T-helper 2 cell (primary cell): ENCODE measurements at places on chromosomes 5 and 9.

DNA sequence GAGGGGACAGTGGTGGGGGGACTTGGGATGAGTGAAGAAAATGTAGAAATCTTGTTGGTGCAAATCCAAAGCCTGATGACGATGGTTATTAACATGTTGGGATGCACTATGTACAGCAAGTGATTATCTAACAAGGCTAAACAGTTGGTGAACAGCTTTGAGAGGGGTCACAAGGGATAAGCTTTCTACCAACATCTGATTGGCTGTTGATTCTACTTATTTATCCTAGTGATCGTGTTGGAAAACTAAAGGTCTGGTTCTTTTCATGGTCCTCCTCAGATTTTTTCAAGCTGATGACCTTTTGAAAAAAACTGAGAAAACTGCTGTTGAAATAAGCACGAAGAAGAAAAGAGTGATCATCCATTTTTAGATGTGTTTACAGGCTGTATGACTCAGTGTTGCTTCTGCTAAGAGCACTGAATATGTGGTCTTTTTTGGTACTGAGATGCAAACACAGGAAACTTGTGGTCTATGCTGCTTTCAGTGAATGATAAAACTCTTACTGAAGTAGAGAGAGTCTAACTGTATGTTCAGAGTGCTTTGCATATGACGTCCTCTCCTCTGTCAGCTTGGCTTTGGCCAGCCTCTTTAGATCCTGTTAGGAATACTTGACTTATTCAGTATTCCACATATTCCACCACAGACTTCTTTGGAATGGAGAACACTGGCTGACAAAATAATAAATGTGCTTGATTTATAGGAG lies 174.8 kb downstream of the SLF1 start:
- peak; percentile 32 for DNase-seq

DNA sequence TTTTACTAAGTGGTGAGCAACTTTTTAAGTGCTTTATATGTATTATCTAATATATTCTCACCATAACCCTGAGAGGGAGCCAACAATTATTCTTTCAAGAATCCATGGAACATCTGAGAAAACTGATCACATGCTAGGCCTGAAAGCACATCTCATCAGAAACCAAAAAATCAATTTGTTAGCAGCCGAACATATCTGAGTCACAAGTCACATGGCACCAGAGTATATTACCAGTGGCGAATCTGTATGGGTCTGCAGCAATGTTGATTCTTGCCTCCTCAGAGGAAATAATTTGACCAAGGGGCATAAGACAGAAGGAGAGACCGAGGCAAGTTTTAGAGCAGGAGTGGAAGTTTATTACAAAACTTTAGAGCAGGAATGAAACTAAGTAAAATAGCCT lies 25.3 kb upstream of the SIL1 start:
- no peak for DNase-seq

GRCh38 chr9:127905004-127905728 lies 5.8 kb upstream of the ST6GALNAC6 start:
- peak; percentile 37 for DNase-seq

- no peak for DNase-seq
These were observed 861 bp downstream of the MTX3 start for GRCh38 chr5:79990205-79990597.

DNA sequence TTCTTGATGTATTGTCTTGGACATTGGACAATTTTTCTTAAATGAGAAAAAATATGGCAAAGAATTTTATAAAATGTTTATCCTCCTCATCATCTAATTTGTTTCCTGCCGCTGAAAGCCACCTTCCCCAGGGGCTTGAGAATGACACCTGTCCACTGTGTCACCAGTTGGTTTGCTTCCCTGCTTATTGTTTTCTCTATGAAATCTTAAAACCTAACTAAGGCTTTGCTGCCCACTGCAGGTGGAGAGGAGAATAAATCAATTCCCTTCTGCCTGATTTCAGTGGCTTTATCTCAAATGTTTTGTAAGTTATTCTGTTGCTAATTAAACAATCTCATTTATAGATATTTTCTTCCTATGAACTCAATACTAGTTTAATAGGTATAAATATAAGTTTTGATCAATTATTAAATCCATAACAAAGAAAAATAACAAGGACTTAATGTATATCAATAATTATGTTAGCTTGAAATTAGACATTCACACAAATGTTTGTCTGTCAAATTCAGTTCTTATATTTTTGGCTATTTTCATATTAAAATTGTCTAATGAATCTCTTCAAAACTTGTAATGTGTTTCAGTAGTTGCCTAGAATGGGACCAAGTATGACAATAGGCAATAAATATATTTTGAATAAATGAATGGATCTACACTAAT lies 822.5 kb downstream of the PTPRD start:
- DNase-seq = no peak

DNA sequence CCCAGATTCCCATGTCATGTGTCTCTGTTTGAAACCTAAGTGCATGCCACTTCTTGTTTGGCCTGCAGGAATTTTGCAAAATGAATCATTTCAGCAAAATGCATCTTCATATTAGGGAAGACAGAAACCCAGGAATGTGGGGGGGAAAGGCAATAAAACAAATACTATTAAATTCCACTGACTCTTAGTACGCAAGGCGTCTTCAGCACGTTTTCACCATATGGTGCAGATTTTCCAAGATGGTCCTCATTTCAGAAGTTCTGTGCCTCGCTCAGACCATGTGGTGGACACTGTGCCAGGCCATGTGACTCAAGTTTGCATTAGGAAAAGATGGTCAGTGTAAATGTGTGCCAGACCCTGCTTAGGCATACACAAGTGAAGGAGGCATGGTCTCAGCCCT lies 184.0 kb downstream of the ACTL7B start:
- no peak for DNase-seq

DNA sequence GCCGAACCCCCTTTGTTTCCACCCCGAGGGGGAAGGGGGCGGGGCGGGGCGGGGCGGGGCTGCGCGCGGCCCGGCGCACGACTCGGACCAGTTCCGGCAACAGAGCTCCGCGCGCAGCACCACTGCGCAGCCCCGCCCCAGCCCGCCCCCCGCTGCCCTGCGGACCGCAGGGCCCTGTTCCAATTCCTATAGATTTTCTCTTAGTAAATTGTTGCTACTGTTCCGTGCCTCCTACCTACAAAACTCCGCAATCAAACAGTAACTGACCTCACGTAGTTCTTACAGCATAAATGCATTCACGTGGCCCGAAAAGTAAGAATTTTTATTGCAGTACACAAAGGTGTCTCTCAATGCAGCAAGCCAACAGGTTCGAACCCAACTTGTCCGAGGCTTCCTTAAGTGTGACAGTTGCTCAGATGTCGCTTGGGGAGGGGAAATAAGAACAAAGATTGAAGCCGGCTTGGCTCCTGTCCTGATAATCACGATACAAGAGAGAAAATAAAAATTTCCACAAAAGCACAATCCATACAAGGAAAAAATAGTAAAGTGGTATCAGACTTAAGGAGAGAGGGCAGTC lies 1.2 kb upstream of the RNF38 start:
- DNase-seq = no peak

- no peak for DNase-seq
These were observed 35.7 kb upstream of the EGFL7 start for GRCh38 chr9:136626740-136627642.

DNA sequence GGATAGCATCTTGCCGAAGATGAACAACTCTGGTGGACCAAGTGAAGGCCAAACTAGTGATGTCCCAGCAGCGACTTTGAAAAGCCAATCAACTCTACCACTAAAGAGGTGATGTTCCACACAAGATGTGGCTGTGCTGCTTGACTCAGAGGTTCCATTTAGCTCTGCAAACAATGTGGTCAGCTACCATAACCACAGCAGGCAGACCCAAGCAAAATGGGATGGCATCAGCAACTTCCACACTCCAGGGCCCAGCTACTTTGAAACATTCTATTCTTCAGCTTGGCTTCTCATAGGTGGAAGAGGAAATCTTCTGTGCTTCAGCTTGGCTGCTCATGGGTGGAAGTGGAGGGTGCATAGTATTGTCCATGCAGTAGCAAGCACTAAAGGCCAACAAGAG lies 70.5 kb downstream of the IRX2 start:
- DNase-seq = no peak

DNA sequence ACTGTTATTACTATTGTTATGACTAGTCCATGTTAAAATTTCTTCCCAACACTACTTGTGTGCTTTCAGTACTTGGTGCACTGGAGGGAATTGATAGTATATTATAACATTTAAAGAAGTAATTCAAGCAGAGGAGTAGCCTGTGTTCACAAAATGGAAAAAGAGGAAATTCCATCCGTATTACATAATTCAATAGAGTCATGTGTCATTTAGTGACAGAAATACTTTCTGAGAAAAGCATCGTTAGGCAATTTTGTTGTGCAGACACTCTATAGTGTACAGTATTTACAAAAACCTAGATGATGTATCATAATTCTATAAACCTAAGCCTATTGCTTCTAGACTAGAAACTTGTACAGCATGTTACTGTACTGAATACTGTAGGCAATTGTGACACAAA lies 78.3 kb upstream of the PCSK5 start:
- DNase-seq = no peak

- no peak for DNase-seq
These were observed 147.2 kb upstream of the PANK3 start for GRCh38 chr5:168726342-168726741.

- no peak for DNase-seq
These were observed 278.1 kb upstream of the TNC start for GRCh38 chr9:115396071-115396529.

DNA sequence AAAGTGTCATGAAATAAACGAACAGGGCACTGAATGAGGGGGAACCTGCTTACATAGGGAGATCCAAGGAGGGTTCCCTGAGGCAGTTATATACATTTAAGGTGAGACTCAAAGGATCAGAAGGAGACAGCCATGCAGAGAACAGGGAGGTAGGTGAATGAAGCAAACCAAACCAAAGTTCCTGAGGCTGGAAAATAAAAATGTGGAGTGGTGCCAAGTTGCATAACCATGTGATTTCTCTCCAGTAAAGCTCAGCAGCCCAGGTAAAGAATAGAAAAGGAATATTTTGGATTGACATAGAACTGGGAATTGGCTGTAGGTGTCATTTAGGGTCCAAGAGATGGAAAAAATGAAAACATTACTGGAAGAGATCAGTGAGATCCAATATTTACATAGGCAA lies 110.7 kb downstream of the CAAP1 start:
- no peak for DNase-seq

GRCh38 chr5:113344973-113345940 lies 89.5 kb downstream of the TSSK1B start:
- DNase-seq = no peak

DNA sequence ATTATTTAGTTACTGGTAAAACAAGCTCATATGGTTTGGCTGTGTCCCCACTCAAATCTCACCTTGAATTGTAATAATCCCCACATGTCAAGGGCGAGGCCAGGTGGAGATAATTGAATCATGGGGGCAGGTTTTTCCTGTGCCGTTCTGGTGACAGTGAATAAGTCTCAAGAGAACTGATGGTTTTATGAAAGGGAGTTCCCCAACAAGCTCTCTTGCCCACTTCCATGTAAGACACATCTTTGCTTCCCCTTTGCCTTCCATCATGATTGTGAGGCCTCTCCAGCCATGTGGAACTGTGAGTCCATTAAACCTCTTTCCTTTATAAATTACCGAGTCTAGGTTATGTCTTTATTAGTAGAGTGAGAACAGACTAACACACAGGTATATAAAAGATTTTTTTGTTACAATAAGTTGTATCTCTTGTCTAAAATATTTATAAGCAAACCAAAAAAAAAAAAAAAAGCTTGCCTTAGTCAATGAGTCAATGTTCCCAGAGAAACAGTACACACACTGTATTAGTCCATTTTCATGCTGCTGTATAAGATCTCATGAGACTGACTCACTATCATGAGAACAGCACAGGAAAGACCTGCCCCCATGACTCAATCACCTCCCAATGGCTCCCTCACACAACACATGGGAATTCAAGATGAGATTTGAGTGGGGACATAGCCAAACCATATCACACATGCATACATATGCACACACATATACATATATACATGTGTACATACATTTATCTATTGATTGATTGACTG lies 138.3 kb downstream of the BASP1 start:
- DNase-seq = no peak

- DNase-seq = no peak
These were observed 140.6 kb upstream of the RAD23B start for GRCh38 chr9:107142430-107142829.

GRCh38 chr5:32785611-32786254 lies 74.6 kb downstream of the NPR3 start:
- no peak for DNase-seq

- DNase-seq = no peak
These were observed 60.2 kb upstream of the FBXL7 start for GRCh38 chr5:15439801-15440200.

- no peak for DNase-seq
These were observed 18.3 kb upstream of the TCOF1 start for GRCh38 chr5:150339165-150339564.

DNA sequence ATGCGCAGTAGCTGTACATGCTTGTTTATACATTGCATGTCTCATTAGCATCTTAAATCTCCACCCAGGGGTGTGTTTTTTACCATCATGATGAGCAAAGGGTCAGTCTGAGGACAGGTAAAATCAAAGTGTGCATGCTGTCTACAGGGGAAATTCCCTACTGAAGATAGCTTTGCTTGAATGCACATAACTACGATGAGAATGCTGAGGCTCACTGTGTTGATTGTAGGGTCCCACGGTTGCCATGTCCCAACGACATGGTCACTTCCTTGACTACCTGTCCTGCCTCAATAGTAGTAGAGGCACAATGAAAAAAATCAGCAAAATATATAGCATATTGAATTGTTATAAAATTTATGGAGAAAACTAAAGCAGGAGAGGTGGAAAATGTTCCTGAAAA lies 95.6 kb upstream of the TUSC1 start:
- DNase-seq = no peak

DNA sequence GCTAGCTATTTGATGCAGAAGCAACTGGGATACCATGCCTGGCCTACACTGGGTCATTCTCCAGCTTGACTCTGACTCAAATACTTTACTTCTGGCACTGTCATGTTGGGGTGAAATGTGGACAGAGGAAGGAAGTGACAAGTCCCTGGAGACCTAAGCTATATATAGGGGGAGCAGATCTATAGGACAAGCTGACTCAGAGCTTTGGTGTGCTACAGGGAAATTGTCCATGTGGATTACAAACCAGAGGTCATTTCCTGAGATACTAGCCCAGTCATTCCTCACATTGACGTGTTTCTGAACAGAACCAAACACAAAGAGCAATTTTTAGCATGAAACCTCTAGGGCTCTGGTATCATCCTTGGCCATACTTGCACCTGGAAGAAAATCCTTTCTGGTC lies 531.6 kb upstream of the CLINT1 start:
- no peak for DNase-seq

- no peak for DNase-seq
These were observed 97.1 kb downstream of the ENC1 start for GRCh38 chr5:74543162-74543995.

- no peak for DNase-seq
These were observed at the start of gene STC2 for GRCh38 chr5:173327948-173328843. TSS of gene STC2 (minus strand) at chr5:173328414. CDS start at chr5:173328193, 221 bp downstream.

- no peak for DNase-seq
These were observed 29.3 kb upstream of the NR3C1 start for GRCh38 chr5:143432658-143433239.

DNA sequence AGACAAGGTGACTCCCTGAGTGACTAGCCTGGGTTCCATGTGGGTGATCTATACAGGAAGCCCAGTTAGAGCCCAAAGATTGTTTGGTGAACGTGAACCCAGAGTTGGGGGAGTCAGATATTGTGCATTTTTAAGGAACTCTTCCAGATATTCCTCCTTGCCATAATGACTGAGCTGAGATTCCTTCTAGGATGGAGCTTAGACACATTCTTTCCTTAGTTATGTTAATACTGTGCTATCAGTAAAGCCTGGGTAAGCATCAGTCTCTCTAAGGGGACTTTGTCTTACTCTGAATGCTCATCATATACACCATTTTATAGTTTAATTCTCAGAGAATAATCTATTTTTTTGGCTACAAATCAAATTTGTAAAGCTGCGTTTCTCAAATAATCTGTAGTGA lies 68.1 kb downstream of the FOXB2 start:
- no peak for DNase-seq
